Hematopoietic multipotent progenitor cell treated with erythropoietin and hydrocortisone succinate and interleukin-3 and kit ligand, for 6 days (in vitro differentiated cells): ENCODE measurements at places on chromosomes 3 and 15.

DNA sequence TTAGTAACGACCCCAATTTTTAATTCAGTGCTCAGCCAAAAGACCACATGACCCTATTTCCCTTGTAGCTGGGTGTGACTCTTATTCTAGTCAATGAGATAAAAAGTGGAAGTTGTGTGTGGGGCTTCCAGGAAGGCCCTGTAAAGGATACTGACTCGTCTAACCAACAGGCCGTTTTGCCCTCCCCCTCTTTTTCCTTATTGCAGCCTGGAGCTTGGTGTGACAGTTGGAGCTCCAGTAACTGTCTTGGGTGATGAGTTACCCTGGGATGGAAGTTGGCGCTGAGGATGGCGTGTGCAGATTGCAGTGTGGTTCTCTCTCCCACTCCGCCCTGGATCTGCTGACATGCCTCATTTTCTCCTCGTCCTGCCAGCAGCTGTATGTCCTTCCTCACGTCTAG lies 209.3 kb upstream of the PROK2 start:
- DNase-seq, result peak; percentile 30

DNA sequence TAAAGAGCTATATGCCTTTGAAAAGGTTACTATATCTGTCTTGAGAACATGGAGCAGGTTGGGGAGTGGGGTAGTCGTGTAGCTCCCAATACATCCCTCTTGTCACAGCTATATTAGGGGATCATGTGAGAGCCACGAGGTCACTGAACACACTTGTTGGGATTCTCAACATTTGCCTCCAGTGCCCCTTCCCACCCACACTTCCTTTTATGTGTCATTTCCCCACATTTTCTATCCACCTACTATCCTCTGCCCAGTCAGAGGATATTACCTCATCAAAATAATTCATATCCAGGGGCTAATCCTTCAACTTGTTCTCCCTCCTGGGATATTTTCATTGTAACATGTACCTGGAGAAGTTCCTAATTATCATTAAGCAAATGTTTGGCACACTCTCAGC lies 85.0 kb downstream of the CYP19A1 start:
- DNase-seq, result no peak

- peak; percentile 50 for DNase-seq
Observed at GRCh38 chr15:72116731-72117485, 1.0 kb downstream of the MYO9A start.

GRCh38 chr3:42501321-42501680 lies 1.1 kb upstream of the VIPR1 start:
- peak; percentile 19 for DNase-seq

- no peak for DNase-seq
Observed at GRCh38 chr3:113231827-113232253, 20.5 kb downstream of the BOC start.

GRCh38 chr15:81723113-81723651 lies 322.6 kb downstream of the MEX3B start:
- DNase-seq, result no peak
